ENCODE measurements at places on chromosomes 2 and 18. TPM values are rescaled to one million over a fixed set of nuclear protein-coding genes. Genes with fewer than 3 reads are reported as not detected.

SH3BP4 gene
- total RNA-seq, result 9.1 TPM

- no peak for DNase-seq
Observed at GRCh38 chr18:29087616-29088246, 910.8 kb upstream of the CDH2 start.

SULT1C4 gene
- 2.4 TPM for total RNA-seq

DPP4 gene
- 3.4 TPM for total RNA-seq

DNA sequence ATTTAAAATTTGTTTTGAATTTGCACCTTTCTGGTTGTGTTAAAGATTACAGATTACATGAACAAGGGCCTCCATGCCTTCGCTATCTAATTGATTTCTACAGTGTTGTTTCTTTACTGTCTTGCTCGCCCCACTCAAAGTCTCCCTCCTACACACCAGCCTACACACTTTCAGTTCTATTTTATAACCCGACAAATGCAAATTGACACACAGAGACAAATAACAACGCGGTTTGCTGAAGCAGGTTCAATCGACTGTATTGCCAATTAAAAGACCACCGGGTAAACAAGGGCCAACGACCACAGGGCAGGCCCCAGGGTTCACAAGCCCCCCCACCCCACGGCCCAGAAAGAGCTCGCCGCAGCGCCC, 869 bp downstream of the STARD7 start:
- no peak for DNase-seq

GRCh38 chr2:181188605-181189004, 208.2 kb downstream of the UBE2E3 start:
- no peak for DNase-seq

MSH2 gene
- 15.6 TPM for total RNA-seq

- no peak for DNase-seq
Observed at GRCh38 chr2:128187032-128187654, 96.1 kb downstream of the UGGT1 start.

- DNase-seq, result no peak
Observed at GRCh38 chr2:155872396-155872795, 460.1 kb downstream of the NR4A2 start.

DNA sequence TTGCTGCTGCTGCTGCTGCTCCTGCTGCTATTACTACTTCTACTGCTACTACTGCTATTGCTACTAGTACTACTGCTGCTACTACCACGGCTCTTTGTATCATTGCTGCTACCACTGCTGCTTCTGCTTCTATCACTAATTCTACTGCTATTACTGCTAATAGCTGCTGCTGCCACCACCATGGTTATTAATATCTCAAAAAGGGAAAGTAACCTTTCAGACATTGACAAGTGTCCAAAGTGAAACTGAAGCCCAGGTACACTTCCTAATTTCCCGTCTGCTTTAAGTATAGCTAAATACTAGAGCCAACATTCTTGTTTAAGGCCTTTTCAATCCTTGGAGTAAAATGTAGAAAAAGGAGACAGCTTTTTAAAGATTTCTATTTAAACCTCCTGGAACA, 45.4 kb upstream of the EHBP1 start:
- DNase-seq, result no peak

DNA sequence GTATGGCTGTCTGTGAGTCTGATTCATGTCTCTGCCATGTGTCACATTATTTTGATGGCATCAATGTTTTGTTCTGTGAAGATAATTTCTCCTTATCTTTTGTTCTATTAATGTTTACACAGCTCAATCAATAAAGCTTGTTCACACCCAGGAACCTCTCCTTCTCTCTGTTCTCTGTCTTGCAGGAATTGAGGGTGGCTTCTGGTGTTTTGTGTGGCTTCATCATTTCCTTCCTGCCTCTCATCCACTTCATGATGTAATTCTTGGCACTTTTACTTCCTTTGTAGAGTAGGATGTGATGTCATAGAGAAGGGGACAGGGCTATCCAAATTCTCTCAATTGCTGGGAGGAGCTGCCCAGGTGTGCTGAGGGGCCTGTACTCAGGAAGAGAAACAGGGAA, 27.2 kb downstream of the ASXL3 start:
- DNase-seq, result no peak

C2orf80 gene
- total RNA-seq, result not detected

GRCh38 chr2:134035605-134036370, 218.1 kb upstream of the MGAT5 start:
- no peak for DNase-seq

Measured in cardiac septum (tissue), 1 donor.